ENCODE measurements at places on chromosomes 4 and X. TPM values are rescaled to one million over a fixed set of nuclear protein-coding genes. Genes with fewer than 3 reads are reported as not detected.

DNA sequence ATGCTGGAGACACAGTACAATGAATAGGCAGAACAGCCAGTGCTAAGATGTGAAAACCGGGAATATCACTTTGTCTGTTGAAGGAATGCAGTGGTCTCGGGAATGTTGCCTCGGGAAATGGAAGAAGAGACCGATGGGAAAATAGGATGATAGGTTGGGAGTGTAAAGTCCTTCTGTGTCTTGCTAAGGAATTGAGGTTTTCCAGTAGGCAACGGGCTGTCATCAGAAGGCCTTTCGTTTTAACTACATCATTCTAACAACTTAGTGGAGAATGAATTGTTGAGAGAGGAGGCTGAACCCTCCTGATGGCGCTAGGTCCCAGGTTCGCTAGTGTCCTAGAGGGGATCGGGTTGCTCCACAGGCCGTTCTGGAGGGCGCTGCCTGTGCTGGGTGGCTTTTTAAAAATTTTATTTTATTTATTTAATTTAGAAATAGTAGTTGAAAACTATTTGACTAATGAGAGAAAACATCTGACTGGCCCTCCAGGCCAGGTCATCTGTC is 730 bp downstream of the VBP1 start:
- no peak for DNase-seq

DNA sequence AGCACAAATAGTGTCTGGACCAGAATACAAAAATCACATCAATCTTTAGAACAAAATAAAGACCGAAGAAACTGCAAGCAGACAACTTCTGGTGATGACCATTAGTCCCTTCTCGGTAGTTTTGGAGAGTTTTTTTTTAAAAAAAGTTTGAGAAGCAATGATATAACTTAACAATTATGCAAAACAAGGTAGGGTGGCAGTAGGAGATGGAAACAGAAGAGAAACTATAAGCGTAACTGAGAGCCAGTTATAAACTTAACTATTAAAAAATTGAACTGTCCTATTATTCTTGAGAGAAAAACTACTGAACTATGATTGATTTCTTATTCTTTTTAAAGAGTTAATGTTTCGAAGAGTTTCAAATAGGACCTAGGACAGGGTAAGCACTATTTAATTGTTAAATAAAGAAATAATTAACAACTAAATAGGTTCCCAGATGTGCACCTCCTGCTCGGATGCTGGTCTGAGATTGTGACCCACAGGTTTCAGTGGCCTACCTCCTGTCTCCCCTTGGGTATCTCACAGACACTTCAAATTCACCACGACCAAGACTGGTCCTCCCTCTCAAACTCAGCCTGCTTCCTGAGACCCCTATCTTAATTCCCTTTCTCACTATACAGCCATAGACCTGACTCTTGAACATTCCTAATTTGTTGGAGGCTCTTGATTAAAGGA is 81.3 kb downstream of the LEF1 start:
- no peak for DNase-seq

- no peak for DNase-seq
These were observed 56.6 kb upstream of the DAPP1 start for GRCh38 chr4:99759988-99760387.

DNA sequence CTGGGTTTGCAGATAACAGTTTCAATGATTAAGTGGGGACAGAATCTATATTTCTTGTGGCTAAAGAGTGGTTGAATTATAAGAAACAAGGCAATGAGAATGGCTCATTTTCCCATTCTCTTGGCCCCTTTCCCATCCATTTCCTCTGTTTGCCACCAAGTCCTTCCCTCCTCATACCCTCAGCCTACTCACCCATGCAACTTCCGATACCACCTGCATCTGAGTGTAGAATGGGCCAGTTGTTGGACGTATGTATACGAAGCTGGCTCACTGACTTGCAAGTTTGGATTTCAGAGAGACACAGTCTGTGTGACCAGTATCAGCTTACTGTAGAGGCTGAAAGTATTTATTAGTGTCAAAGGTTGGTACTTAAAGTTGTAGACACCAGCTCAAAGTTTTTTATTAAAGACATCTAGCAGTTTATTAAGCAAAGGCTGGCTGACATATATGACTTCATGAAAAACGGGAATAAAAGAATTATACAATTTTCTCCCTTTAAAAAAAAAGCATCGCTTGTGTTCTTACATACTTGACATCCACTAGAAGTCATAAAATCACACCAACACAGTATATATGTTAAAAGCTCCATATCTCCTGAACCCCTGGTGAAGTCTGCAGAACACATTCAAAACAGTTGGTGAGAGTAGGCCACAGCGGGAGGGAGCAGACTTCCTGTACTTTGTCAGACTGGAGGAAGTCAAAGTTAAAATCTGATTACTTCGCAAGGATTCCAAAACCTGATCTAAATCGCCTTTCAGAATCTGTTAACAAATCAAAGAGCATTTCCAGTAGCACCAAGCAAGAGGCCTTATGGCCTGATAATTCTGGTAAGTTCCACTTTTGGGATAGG is 22.4 kb upstream of the STIM2 start:
- no peak for DNase-seq

GRCh38 chrX:45851434-45851991 is 650.8 kb upstream of the DIPK2B start:
- DNase-seq = no peak

- DNase-seq = no peak
These were observed 997.4 kb upstream of the PRKX start for GRCh38 chrX:4710618-4711433.

GRCh38 chr4:717601-718320 is 12.1 kb downstream of the PCGF3 start:
- no peak for DNase-seq

DNA sequence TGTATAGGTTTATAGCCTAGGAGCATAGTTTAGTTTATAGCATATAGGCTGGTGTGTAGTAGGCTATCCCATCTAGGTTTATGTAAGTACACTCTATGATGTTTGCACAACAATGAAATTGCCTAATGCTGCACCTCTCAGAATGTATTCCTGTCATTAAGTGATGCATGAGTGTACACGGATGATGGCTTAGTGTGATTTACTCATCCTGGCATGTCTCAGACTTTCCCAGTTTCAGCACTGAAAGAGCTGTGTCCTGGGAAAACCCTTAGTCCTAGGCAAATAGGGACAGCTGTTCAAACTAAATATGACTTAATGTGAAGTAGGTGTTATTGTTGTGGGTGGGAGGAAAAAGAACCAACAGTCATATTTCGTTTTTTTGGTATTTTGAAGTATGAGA is 264.9 kb upstream of the MAGEB18 start:
- no peak for DNase-seq

GRCh38 chrX:117689956-117690355 is 426.7 kb downstream of the KLHL13 start:
- no peak for DNase-seq

DNA sequence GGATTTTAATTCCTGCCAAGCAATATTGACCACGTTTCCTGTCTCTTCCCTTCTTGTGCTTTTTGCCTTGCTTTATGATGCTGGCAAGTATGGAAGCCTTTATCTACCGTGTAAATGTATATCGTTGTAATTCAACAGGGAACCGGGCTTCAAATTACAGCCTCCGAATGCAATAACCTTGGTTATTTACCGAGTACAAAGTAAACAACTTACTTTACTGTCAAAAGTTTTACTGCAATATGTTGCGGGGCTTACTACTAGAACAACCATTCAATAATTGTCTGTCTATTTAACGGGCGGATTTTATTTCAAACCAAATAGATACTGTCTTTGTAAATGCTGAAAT is 73.1 kb downstream of the PALLD start:
- no peak for DNase-seq

GRCh38 chr4:110950731-110951130 is 327.9 kb upstream of the PITX2 start:
- no peak for DNase-seq

GRCh38 chr4:153223427-153223801 is 19.2 kb downstream of the TRIM2 start:
- no peak for DNase-seq

GRCh38 chr4:188053302-188053701 is 56.1 kb downstream of the TRIML2 start:
- no peak for DNase-seq

DNA sequence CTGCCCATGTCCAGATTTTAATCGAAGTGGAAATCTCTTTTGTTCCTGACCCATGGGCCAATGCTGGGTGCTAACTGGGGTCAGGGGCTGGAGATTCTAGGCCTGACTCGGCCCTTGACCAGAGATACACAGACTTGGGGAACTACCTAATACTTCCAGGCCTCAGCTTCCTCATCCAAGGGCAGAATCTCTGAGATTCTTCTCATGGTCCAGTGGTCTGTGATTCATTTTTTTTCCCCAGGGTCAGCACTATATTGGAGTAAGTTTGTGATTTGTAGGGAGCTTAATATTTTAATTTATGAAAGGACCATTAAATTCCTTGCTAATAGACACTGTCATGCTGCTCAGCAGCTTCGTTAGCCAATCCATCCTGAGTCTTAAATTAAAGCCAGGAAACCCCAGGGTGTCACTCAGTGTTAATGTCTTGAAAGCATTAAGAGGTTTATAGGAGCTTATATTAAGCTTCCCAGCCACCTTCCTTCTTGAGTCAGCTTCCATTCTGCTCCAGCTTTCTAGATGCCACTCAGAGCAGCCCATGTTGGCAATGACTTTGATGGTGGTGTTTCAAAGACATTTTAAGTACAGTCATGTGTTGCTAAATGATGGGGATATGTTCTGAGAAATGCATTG is 27.0 kb upstream of the PROM1 start:
- no peak for DNase-seq

DNA sequence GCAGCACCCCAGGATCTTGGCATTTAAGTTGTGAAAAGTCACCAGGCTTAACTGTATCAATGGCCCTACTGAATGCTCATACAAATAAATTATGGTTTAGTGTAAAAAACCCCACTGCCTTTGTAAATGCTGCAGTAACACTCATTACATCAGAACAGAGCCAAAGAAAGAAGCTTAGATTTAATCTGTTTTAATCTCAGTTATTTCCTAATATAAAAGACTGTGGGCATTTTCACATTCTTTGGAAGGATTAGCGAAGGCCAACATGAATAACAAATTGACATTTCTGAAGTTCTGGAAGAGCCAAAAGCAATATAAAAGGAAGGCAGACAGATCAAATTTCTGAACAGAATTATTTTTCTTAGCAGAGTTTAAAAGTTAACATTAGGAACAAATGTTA is 140.0 kb upstream of the HCCS start:
- no peak for DNase-seq

DNA sequence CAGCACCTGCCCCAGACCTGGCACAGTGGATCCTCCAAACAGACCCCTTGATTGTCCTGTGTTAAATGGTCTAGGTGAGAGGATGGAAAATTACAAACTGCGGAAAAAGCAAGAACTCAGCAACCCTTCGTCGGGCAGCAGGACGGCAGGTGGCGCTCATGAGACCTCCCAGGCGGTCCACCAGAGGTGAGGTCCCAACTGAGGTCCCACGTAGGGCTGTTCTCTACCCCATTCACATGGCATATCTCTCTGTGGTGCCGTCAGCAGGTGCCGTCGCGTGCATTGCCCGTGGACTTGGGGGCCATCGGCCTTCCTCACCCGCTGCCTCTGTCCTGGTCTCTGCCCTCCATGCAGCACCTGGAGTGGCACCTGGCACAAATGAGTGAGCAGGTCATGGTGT is 88.2 kb downstream of the CRMP1 start:
- DNase-seq = no peak

GRCh38 chr4:57710053-57710452 is 599.9 kb upstream of the IGFBP7 start:
- no peak for DNase-seq

Gene CT45A1
- polyA plus RNA-seq = 7.1 TPM

Gene TRIM60
- polyA plus RNA-seq = not detected

Gene WDR44
- 14.1 TPM for polyA plus RNA-seq

Gene RTL9
- polyA plus RNA-seq = 0.99 TPM
